ENCODE measurements at places on chromosomes 1 and 21. TPM values are rescaled to one million over a fixed set of nuclear protein-coding genes. Genes with fewer than 3 reads are reported as not detected.

The SLC44A5 gene
- polyA plus RNA-seq, result 0.48 TPM

The AGPAT3 gene
- polyA plus RNA-seq, result 28.8 TPM

The PRAMEF9 gene
- not detected for polyA plus RNA-seq

The C1orf167 gene
- 9.4 TPM for polyA plus RNA-seq

The CHRM3 gene
- polyA plus RNA-seq, result 2.2 TPM

The PGBD5 gene
- 16.9 TPM for polyA plus RNA-seq

The WDR64 gene
- polyA plus RNA-seq, result 0.23 TPM

The AMY1B gene
- not detected for polyA plus RNA-seq

The HPCAL4 gene
- polyA plus RNA-seq, result 2.0 TPM

The SMYD3 gene
- polyA plus RNA-seq, result 10.1 TPM

The OR2T35 gene
- not detected for polyA plus RNA-seq

The C1QA gene
- 18.0 TPM for polyA plus RNA-seq

The RGS5 gene
- polyA plus RNA-seq, result 38.3 TPM

The DNAJC8 gene
- 98.4 TPM for polyA plus RNA-seq

The LRRC39 gene
- 113 TPM for polyA plus RNA-seq

The SHISA4 gene
- polyA plus RNA-seq, result 61.2 TPM

The C1orf94 gene
- polyA plus RNA-seq, result not detected

The TMPRSS3 gene
- polyA plus RNA-seq, result not detected

The FCRLA gene
- polyA plus RNA-seq, result 0.42 TPM

The GNAT2 gene
- 0.19 TPM for polyA plus RNA-seq

The TRIM63 gene
- polyA plus RNA-seq, result 35.4 TPM

The FOXD2 gene
- 0.17 TPM for polyA plus RNA-seq

The FAAH gene
- polyA plus RNA-seq, result 12.5 TPM

The CHIA gene
- polyA plus RNA-seq, result not detected

The CD244 gene
- 0.41 TPM for polyA plus RNA-seq

The GPR52 gene
- not detected for polyA plus RNA-seq

The PRRX1 gene
- polyA plus RNA-seq, result 174 TPM

The OR2W3 gene
- 0.86 TPM for polyA plus RNA-seq

The AADACL3 gene
- not detected for polyA plus RNA-seq

The UBASH3A gene
- not detected for polyA plus RNA-seq

The TMEM81 gene
- 1.9 TPM for polyA plus RNA-seq

The CFAP141 gene
- polyA plus RNA-seq, result not detected

The RIPPLY3 gene
- 0.11 TPM for polyA plus RNA-seq

The MTF1 gene
- polyA plus RNA-seq, result 8.0 TPM

The CHI3L2 gene
- polyA plus RNA-seq, result not detected

The CD52 gene
- polyA plus RNA-seq, result 1.1 TPM

The GLRX2 gene
- polyA plus RNA-seq, result 17.8 TPM

The EYA3 gene
- polyA plus RNA-seq, result 13.7 TPM

The FAM72B gene
- polyA plus RNA-seq, result 2.4 TPM

The VPS72 gene
- 45.2 TPM for polyA plus RNA-seq

The ZYG11A gene
- polyA plus RNA-seq, result not detected

The GPR161 gene
- 12.3 TPM for polyA plus RNA-seq

The FMN2 gene
- polyA plus RNA-seq, result 0.92 TPM

The SHE gene
- 6.3 TPM for polyA plus RNA-seq

The KCNQ4 gene
- 29.8 TPM for polyA plus RNA-seq

The NBL1 gene
- polyA plus RNA-seq, result 53.5 TPM

The FCRL1 gene
- polyA plus RNA-seq, result not detected
